ENCODE measurements at places on chromosomes 1 and 21.

DNA sequence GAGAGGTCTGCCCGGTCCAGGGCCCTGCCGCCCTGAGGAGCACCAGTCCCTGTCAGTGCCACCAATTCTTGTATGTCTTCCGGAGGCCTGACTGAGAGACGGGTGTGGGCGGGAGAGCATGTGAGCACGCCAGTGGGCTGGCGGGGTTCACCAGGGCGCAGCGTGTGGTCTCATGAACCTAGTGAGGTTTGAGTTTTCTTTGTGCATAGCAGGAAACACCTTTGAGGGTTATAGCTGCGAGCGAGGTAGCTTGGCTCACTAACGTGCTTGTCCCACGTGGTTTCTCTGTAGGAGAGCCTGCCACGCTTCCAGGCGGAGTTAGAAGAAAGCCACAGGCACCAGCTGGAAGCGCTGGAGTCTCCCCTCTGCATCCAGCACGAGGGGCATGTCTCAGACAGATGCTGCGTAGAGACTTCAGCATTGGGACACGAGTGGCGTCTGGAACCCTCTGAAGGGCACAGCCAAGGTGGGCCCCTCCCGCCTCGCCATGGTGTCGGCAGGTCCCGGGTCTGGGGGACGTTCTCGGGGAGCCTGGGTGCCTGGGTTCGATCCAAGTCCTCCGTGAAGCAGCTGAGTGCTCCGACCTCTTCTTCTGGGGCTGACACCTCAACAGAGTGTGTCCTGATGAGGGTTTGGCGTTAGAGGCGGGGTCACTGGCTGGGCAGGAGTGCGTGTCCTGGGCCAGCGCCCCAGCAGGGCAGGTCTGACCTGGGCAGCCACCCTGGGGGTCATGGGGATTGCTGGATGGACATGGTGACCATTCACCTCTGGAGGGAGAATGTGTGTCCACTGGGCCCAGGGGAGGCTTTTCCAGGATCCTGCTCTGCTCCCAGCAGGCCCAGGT is 31.4 kb downstream of the PCNT start:
- no peak for DNase-seq

DNA sequence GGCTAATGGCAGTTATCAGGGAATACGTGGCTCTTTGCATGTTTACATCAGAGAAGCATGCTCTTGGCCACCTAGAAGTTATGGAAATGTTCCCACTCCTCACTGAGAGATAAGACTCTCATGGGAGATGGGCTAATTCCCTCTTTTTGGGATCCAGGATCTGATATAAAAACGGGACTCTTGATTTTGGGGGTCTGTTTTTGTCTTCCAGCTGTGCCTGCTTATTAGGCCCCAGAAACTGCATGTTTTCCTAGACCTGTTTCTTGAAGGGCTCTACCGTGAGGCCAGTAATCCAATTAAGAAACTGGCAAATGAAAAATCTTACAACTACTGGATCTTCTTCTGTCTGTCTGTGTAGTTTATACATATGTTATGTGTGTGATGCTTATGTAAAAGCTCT is 47.0 kb upstream of the PTCH2 start:
- no peak for DNase-seq

GRCh38 chr1:212542761-212543187 is 65.8 kb upstream of the ATF3 start:
- DNase-seq, result peak; percentile 88

GRCh38 chr21:14857529-14857928 is 207.3 kb downstream of the NRIP1 start:
- DNase-seq, result no peak

DNA sequence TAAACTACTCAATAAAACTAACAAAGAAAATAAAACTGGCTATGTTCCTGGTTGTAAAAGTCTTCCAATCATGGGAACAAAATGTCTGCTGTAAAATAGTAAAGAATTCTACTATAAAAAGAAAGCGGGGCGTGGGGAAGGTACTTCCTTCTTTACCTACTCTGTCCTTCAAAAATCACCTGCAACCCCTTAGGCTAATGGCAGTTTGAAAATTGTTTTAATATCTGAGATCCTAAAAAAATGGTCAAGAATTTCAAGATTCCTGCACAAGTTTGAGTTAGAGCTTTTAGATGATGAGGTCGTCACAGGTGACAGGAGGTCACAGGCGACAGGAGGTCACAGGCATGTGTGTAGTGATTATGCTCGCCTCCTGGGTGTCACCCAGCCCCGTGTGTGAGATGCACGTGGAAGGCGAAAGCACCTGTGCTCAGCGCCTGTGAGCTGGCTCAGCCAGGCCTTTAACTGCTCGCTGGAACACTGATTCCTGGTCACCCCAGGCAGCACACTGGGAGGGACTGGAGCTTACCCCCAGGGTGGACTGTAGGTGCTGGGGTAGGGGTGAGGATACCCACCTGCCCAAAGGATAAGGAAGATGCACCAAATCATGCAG is 18.6 kb upstream of the TMPRSS2 start:
- DNase-seq, result no peak

DNA sequence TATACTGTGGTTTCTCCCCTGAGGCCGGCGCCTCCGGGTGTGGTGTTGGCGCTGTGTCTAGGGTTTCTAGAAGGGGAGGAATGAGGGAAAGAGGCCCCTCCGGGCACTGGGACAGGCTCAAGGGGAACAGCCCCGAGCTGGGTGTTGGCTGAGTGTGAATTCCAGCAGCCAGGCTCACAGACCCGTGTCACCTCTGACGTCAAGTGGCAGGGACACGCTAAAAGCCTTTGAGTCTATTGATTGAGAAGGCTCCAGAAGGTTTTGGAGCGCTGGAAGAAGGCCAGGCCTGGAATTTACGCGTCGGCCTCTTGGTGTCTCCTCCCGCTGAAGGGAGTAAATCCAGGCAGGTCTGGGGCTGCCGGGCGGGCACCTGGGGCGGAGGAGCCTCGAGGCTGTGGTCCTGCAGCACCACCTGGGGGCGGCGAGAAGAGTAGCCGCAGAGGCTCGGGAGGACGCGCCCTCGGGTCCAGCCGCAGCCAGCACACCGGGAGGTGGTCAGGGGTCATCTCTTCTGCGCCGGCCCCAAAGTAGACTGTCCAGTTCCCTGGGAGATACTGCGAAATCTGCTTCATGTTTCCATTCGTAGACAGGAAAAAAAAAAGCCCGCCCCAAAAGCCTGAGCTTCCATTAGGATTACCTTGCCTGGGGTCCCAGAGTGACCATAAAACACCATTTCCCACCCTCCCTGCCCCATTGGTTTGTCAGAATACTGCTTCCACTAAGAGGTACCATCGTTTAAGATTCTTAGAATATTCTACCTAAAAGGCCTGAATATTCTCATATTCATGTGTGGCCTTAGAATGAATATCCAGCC is 61.7 kb downstream of the TLR5 start:
- peak; percentile 60 for DNase-seq

- no peak for DNase-seq
Observed at GRCh38 chr1:168879896-168880734, 151.1 kb upstream of the DPT start.

GRCh38 chr1:208551024-208551423 is 306.8 kb upstream of the PLXNA2 start:
- DNase-seq, result no peak

- DNase-seq, result no peak
Observed at GRCh38 chr1:12296623-12297022, 66.8 kb downstream of the VPS13D start.

DNA sequence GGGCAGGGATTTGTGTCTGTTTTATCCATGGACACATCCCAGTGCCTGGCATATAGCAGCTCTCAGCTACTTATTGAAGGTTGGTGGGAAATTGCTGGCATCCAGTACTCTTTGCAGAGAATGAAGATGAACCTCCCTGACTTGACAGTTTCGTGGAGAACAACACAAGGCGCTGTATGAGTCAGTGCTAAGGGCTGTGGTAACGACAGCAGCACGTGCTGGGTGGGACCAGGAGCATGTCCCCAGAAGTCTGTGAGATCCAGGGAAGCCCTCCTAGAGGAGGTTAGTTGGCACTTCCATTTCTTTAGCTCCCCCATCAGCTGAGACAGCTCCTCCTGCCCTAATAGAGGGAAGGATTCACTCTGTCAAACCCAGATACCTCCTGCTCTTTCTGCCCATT is 25.9 kb upstream of the IL19 start:
- DNase-seq, result no peak

DNA sequence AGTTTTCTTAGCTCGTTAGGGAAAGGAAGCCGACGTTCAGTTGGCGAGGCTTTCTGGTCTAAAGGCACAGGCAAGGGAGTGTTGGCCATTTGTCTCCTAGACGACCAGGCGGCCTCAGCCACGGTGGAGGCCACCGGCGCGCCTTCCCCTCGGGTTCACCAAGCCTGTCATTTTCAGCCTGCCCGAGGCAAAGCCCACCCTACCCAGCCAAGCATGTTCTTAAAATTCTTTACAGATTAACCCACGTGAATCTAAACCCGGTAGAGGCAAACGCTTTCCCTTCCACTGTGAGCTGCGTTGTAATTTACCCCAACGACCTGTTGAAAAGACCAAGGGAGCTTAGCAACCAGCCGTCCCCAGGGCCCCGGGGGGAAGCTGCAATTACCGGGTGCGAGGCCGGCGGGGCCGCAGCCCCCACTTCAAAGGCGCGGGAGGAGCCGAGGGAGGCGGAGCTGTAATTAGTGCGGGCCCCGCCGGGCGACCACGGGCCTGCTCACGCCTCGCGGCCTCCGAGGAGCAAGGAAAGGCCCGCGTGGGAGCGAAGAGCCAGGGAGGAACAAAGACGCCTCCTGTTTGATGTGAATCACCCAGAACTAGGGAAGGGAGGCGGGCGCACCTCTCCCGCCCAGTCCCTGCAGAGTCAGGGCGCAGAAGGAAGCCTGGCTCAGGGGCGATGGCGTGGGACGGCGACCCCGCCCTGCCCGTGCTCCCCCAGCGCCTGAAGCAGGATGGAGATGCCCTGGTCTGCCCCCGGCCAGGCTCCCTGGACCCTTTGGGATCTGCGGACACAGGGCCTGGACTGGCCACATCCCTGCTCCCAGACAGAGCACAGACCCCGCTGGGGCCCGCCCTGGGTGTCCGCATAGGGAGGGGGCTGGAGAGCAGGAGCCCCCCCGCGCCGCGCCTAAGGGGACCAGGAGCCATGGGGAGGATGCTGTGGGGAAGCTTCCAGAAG is 12.1 kb upstream of the TSPEAR start:
- no peak for DNase-seq

- no peak for DNase-seq
Observed at GRCh38 chr1:34328281-34328799, 151.6 kb downstream of the C1orf94 start.

- no peak for DNase-seq
Observed at GRCh38 chr21:28338701-28339305, 653.9 kb downstream of the LTN1 start.

DNA sequence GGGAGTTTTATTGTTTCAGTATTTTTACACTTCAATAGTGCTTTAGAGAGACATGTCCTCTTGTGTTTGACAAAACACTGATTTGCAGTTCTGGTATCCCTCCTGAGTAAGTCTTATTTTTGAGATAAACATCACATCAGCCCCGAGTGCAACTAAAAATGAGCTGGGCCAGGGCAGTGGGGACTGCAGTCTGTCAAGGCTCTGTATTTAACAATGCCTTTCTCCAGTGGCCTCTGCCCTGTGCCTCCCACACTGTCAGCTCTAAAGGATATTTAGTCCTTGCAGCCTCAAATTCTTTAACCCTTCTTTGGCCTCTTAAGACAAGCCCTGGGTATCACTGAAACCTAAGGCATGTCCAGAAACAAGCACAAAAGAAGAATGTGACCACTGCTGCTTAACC is 160.6 kb downstream of the ST6GALNAC5 start:
- no peak for DNase-seq

- DNase-seq, result no peak
Observed at GRCh38 chr1:42936309-42937078, 22.2 kb downstream of the SLC2A1 start.

DNA sequence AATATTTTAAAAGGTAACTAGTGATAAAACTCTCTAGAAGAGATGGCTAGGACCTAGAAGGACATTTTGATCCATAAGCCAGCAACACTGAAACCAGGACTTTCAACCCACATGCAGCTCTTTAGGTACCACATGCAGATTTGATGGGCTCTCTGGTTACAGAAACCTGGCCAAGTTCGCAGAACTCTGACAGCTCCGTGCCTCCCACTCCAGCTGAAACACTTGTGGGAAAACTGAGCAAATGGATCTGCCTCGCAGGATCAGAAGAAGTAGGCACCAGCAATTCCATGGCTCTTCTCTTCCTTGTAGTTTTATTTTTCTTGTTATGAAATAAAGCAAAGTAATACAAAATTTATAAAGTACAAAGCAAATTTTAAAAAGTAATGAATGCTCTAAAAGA is 58.5 kb downstream of the ST6GALNAC5 start:
- DNase-seq, result no peak

DNA sequence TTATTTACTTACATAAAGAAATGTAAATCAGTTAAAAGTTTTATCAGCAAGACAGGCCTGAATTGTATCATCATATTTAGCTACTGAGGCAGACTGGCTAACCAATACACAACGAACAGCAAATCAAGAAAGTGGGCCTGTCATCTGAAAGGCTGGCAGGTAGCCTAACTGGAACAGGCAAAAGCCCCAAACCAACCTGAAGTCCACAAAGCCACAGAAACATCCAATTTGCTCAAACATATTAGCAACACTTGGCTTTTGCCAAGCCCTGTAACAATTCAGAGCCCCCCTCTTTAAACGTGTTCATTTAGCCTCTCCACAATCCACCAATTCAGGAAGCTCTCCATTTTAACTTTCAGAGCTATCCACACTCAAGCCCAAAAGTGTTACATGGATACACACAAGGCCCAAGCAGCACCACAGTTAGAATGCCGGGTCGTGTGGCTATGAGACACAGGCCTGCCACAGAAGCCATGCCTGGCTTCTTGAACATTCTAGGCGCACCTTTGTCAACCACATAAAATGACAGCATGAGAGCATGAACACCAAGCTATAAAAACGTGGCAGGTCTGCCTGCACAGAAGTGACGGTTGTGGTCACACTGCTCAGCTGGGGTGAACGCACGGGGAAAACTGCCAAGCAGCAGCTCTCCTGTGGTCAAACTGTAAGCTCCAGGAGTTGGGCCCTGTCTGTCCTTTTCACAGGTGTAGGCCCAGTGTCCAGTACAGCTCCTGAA is 49.3 kb downstream of the CD34 start:
- DNase-seq, result no peak

GRCh38 chr1:64687725-64688327 is 57.0 kb upstream of the RAVER2 start:
- no peak for DNase-seq

DNA sequence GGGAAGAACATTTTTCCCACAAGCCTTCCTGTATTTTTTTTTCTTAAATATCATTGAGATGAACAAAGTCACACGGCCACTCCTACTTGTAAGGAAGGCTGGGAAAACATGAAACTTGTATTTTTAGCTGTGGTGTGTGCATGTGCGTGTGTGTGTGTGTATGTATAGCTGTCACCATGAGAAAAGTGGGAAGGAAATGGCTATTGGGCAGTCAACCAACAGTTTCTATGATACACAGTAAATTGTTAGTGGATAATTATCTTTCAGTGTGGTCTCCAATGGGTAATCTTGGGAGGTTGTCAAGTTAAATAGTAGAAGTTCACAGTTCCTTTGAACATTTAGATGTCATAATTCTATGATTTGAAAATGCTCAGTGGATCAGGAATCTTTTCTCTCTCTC is 132.7 kb upstream of the USP24 start:
- DNase-seq, result no peak

DNA sequence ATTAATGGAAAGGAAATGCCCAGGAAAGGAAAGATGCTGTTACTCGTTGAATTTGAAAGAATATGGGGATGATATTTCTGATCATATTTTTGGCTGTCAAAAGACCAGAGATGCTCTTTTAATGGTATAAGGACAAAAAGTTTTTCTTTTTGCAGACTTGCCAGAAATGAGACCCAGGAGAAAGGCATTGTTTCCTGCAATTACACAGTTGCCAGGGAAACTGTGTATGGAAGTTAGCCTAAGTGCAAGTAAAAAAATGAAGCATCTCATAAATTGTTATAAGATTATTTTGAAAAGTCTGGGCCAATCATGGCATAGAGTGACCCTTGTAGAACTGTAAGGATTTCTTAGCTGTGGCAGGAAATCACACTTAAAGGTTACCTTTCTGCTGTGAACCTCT is 155.7 kb upstream of the BEND5 start:
- DNase-seq, result no peak
